ELR (cell line): ENCODE measurements at places on chromosomes 6 and 20.
A peak's percentile ranks its signal among the peaks of the same experiment; 100 is the strongest.

- no peak for DNase-seq
Observed at GRCh38 chr6:131669891-131670290, 31.3 kb downstream of the OR2A4 start.

- no peak for DNase-seq
Observed at GRCh38 chr20:3557237-3557785, 86.5 kb downstream of the ATRN start.

- DNase-seq, result no peak
Observed at GRCh38 chr6:96997788-96998187, 73.3 kb downstream of the KLHL32 start.

DNA sequence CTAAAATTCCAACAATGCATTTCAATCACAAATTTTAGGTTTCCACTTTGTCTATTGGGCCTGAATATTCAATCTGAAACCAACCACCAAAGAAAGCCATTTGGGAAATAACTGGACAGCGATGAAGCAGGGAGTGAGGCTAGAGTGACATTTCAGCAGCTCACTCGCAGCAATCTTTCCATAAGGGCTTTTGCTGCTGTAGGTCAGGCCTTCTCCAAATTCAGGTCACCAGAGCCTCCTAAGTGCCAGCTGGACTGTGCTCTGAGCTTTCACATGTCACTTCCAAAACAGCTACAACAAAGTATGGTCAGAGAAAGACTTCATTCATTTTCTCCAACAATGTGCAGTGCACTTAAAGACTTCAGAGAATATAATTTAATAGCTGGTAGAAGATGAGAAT is 194.8 kb downstream of the FRK start:
- no peak for DNase-seq

DNA sequence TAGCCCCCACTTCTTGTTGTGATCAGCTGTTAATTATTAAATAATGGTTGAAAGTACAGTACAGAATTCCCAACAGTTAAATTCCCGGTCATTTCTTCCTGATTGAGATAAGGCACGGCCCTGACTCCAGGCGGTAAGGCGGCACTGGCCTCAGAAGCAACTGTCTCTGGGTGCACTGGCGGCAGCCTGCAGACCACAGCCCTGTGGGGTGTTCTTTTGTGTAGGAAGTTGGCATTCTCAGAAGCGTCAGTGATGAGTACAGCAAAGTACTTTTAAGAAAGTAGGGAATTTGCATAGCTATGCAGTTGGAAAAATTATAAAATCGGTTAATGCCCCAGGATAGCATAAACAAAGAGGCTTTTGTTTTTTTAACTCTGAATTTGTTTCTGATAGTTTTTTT is 50.5 kb downstream of the SAMD5 start:
- no peak for DNase-seq

- no peak for DNase-seq
Observed at GRCh38 chr6:26502165-26502564, 2.1 kb downstream of the BTN1A1 start.

DNA sequence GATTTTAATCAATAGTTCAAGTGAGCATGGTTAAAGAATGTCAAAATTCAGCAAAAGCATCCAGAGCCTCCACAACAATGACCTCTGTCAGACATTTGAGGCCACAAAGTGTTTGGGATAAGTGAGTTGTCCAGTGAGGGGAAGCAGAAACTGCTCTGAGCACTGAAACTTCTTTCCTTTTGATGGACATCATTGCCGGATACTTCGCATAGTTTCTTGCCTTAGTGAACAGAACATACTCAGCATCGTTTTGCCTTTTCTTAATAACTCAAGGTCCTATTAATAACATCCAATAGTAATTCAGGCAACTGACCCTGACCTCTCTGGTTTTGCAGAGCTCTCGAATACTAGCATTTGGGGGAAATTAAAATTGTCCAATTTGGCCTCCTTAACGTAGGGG is 78.6 kb downstream of the EDN3 start:
- DNase-seq, result no peak

- DNase-seq, result peak; percentile 52
Observed at GRCh38 chr6:40308533-40309306, 278.4 kb downstream of the LRFN2 start.

DNA sequence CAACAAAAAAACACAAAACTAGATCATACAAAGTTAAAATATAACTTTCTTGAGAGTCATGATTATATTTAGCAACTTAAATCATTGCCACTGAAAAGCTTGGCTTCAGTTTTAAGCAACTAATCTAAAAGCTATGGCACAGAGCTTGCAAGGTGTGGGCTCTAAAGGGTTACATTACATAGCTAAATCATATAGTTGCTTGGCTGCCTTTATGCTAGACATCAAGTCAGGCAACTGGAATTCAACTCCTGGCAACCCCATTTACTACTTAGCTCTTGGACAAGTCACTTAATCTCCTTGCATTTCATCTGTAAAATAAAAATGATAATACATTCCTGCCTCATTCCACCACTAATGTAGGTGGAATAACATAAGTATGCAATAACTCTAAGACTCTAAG is 40.9 kb upstream of the GCM1 start:
- no peak for DNase-seq

GRCh38 chr6:135084001-135084915 is 29.6 kb upstream of the HBS1L start:
- DNase-seq, result no peak

DNA sequence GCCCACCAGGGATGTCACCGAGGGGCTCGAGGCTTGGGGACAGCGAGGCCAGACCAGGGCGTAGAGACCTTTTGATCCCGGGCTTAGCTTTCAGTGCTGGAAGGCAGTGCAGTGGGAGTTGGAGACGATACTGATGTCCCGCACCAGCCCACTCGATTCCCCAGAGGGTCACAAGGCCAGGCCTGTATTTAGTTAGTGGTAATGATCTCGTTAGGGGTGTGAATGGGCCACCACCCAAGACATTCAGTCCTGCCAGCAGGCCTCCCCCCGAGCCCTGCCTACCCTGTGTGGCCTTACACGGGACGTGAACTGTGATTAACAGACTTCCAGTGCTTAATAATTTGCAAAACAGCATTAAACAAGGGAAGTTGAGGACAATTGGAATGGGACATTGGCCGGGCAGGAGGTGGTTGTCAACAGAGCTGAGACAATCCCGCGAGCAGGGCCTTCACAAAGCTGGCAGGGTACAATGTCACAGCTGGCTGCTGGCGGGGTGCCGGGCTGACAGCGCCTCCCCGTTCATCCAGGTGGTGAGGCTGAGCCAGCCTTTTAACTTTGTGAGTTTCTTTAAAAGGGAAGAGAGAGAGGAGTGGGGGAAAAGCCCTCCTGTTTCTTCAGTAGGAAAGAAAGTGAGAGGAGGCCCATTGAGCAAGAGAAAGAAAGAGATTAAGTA is 175.3 kb upstream of the RALGAPA2 start:
- no peak for DNase-seq

GRCh38 chr6:48628316-48628715 is 517.3 kb upstream of the PTCHD4 start:
- DNase-seq, result no peak

GRCh38 chr6:18707714-18708439 is 320.7 kb downstream of the RNF144B start:
- no peak for DNase-seq
